ENCODE measurements at places on chromosomes 1 and 21.

DNA sequence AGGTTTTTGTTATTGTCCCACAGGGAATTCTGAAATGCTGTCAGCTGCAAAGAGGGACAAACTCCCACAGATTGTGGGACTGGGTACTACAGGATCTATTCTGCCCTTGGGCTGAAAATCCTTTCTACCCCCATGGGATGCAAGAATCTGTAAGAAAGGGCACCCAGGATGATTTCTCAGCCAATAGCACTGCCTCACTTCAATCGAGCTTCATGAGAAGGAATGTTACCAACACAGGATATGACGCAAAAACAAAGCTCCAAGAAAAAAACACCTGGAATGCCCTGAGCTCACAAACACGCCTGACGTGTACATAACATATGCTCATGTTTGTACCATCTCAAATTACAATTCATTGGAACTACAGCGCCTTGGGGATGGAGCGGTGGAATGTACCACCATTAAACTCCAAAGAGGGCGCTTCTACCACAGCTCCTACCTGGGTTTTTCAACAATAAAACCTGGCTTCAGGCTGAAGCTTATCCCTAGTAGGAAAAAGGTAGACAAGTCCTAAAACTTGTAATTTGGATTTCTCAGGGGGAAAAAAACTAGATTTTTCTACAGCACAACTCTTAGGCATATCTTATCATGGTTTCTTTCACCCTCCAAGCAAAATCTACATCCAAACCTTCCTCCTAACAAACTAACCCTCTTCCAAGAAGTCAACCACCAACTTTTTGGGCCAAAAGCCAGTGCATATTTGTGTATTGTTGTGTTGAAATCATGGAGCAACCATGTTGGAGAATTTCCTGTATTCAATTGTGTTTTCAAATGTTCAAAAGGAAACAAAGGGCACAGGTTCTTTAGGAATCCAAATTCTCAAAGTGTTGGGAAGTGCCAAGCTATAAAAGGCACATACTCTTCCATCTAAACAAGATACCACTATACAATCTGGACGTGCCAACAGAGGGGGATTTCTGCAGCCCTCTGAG, 78.9 kb downstream of the TGFBR3 start:
- DNase-seq: no peak

DNA sequence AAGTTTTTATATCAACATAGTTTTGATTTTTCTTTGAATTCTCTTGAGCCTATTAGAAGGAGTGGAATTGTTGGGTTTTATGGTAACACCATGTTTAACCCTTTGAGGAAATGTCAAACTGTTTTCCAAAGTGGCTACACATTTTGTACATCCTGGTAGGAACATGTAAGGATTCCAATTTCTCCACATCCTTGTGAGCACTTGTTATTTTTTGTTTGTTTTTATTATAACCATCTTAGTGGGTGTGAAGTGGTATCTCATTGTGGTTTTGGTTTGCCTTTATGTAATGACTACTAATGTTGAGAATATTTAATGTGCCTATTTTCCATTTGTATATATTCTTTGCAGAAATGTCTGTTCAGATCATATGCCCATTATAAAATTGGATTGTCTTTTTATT, 120.5 kb downstream of the FGGY start:
- no peak for DNase-seq

- DNase-seq: peak; percentile 71
Measured at GRCh38 chr1:176617881-176618280, 154.9 kb downstream of the PAPPA2 start.

- DNase-seq: no peak
Measured at GRCh38 chr21:27301220-27301619, 334.3 kb upstream of the ADAMTS5 start.

- peak; percentile 11 for DNase-seq
Measured at GRCh38 chr1:162561616-162562469, at the start of gene UAP1. UAP1 (plus strand) TSS chr1:162561722; CDS start chr1:162566069, 4,347 bp downstream.

GRCh38 chr1:108041360-108042142, 76.6 kb upstream of the VAV3 start:
- DNase-seq: no peak

GRCh38 chr1:191804311-191804710, 354.0 kb upstream of the RGS18 start:
- DNase-seq: no peak

GRCh38 chr21:22250355-22250754, 1252.1 kb downstream of the NCAM2 start:
- DNase-seq: no peak

GRCh38 chr1:156076609-156077429, 5.4 kb downstream of the MEX3A start:
- DNase-seq: no peak

DNA sequence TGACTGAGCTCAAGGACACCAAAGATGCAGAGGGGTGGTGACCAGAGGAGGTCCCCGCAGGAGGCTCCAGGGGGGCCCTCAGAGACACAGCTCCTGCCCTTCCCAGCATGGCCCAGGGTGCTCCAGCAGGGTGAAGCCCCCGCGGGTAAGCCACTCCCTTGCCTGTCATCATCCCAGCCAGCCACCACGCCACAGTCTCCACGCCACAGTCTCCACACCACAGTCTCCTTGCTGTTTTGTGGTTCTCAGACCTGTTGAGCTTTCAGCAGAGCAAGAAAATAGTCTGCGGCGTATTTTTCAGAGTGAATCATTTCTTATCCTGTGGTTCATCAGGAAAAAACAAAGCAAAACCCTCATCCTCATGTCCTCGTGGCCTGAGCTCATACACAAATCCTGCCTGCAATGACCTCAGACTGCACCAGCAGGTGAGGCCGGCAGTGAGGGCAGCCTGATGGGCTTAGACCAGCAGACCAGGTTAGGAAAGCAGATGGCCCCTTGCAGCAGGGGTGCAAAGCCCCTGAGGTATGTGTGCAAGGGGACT, 25.7 kb upstream of the ABCG1 start:
- DNase-seq: no peak

DNA sequence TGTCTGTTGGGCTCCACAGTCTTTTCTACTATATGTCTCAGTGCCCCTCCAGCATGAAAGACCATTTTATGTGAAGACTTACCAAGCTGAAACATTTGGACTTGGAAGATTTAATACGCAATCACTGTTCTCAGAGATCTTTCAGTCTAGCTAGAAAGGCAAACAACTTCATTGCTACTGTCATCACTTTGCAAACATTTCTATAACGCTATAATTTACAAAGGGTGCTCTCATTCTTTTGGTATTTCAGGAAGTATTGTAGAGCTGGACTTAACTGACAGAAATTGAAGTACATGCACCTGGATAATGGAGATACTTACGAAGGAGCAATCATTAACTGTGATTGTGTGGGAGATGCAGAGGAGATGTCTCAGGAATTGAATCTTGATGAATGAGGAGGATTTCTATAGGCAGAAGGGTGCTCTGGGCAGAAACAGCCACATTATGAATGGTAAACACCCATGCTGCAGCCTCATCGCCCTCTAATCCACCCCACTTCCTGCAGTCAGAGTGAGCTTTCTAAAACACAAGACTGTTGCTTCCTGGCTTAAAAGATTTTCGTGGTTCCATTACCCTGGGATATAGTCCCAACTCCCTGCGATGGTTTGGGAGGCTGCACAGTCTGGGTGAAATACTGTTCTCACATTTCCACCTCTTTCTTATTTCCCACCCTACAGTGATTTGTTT, 75.1 kb upstream of the GNG12 start:
- DNase-seq: no peak

Data from mesendoderm (in vitro differentiated cells).